ENCODE measurements at places on chromosomes 3 and 15.

GRCh38 chr3:187678726-187679268, 8.6 kb upstream of the SST start:
- DNase-seq = no peak

DNA sequence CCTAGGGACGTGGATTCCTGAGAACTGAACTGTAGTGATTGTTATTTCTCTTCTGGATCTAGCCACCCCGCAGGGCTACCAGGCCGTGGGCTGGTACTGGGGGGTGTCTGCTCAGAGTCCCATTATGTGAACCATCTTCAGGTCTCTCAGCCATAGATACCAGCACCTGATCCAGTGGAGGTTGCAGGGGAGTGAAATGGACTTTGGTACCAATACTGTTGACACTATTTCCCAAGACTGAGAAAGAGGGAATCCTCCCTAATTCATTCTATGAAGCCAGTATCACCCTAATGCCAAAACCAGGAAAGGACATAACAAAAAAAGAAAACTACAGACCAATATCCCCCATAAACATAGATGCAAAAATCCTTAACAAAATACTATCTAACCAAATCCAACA, 237.0 kb upstream of the AGTR1 start:
- no peak for DNase-seq

DNA sequence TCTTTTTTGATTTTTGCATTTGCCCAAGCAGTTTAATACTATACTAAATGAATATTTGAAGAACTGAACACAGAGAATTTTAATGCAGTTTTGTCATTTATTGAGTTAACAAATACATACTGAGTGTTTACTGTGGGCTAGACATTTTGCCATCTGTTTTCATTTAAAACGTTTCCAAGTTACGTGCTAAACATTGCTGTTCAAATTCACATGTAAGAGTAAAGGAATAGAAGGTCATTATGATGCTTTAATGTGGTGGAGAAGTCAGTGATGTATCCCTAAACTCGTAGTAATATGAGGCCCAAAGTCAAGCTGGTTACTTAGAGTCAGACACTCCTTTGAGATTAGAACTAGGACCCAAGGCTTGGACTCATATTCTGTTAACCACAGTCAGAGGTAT, 49.4 kb downstream of the CRYBG3 start:
- no peak for DNase-seq

DNA sequence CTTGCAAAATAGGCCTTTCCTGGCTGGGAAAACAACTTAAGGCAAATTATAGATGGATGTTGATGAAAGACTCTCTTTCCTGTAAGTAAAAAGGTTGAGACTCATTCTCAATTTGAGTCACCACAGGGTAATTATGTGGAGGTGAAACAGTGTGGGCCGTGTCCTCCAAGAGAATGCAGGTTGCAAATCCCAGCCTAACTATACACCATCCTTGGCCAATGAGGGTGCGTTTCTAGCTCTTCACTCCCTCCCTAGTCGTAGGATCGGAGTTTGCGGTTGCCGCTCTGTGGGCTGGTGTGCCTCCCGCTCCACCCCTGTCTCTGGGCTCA, 259.9 kb downstream of the PLCL2 start:
- no peak for DNase-seq

GRCh38 chr15:60002528-60003218, 1.4 kb upstream of the FOXB1 start:
- DNase-seq = no peak

GRCh38 chr3:55486101-55486856, 827 bp downstream of the WNT5A start:
- DNase-seq = peak; percentile 78

GRCh38 chr3:99625643-99626416, 12.6 kb upstream of the COL8A1 start:
- no peak for DNase-seq

DNA sequence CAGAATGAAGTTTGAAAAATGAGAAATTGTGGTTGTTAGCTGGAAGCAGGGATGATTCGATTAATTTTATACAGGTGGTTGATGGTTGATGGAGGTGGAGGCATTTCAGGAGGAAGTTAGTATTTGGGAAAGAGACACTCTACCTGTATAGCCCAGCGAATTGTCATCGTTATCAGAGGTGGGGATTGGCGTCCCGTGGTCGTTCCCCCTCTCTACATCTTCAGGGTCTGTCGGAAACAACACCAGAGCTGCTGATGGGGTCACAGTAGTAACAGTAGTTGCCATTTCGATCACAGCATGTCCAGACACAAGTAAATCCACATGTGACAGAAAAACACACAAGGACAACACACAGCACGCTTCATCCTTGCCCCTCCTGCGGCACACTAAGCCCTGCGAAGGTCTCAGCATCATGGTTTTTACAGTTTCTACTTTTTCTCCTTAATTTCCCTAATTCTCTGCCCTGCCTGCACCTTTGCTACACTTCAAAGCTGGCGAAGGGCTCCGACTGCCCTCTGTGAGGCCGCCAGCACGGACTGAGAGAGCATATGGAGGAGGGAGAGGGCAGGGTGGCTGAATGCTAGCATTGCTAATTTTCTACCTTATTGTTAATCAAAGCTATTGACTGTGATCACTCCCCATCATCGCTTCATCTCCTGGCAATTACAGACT, 642.3 kb downstream of the ROBO1 start:
- no peak for DNase-seq

- no peak for DNase-seq
Observed at GRCh38 chr3:173659972-173660371, 262.4 kb downstream of the NLGN1 start.

- no peak for DNase-seq
Observed at GRCh38 chr3:74200952-74201351, 413.5 kb downstream of the CNTN3 start.
